ENCODE measurements at places on chromosomes 13 and 19.

GRCh38 chr19:4581666-4582553 lies 22.4 kb upstream of the SEMA6B start:
- DNase-seq: peak; percentile 72

DNA sequence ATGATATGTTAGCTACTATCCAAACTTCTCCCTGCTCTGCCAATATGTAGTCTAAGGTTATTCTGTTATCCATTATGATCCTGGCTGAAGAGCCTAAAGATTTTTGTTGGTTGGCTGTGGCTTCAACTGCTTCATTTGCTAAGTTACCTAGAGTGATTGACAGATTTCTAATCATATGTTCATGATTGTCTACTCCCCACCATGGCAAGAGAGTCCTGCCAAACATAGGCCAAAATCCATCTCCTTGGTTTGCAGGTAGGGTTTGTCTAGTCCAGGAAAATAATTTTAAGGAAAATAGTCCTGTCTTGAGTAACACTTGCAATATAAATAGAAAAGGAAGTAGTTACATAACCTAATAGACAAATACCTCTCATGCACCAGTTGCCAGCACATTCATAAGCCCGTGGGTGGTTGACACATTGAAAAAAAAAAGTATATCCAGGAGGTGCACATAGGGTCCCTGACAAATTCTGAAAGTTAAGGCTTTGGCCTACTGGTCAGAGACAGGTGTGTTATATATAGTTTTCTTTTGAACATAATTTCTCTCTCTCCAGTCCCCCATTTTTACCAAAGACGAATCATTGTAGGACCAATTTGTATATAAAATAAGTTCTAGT lies 5.4 kb upstream of the CBY2 start:
- DNase-seq: no peak

DNA sequence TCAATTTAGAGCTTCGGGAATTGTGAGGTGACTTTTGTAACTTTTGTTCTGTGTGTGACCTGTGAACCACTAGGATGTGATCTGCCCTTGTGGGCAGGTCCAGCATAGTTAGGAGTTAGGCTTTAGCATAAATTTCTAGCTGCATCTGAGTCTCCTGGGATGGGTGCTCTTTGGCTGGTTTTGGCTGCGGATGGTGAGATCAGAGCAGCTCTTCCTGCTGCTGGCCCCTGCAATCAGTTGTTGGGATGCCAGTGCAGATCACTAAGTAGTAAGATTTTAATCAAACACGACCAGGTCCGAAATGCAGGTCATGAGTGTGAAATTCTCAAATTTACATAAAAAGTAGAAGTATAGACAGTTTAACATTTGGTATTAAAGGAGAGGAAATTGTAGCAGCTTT lies 8.5 kb downstream of the CEBPG start:
- no peak for DNase-seq

GRCh38 chr13:67308004-67308772 lies 78.1 kb upstream of the PCDH9 start:
- no peak for DNase-seq

GRCh38 chr13:110398564-110399507 lies 91.8 kb downstream of the COL4A2 start:
- DNase-seq: no peak

DNA sequence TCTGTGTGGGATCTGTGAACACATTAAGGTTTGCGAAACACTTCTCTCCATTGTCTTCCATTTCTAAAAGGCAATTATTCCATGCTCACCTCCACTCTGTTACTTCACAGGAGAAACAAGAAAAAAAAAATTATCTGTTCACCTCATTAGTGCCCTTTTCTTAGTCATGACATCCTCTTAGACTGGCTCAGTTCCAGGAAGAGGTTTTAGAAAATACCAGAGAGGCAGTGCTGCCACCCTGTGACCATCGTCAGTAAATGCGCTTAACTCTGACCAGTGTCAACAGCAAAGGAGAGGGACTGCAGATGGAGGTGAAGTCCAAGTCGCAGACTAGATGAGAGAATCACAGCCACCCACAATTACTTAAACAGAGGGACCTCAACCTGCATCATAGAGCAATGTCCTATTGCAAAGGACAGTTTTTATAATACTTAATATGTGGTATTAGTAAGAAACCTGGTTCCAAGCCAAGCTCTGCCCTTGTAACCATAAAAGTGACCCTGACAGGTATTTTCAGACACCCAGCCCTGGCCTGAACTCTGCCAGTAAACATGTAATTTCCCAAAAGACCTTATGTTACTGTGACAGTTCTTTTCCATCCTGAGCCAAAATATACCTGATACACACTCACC lies 19.4 kb downstream of the CEACAM21 start:
- peak; percentile 82 for DNase-seq

DNA sequence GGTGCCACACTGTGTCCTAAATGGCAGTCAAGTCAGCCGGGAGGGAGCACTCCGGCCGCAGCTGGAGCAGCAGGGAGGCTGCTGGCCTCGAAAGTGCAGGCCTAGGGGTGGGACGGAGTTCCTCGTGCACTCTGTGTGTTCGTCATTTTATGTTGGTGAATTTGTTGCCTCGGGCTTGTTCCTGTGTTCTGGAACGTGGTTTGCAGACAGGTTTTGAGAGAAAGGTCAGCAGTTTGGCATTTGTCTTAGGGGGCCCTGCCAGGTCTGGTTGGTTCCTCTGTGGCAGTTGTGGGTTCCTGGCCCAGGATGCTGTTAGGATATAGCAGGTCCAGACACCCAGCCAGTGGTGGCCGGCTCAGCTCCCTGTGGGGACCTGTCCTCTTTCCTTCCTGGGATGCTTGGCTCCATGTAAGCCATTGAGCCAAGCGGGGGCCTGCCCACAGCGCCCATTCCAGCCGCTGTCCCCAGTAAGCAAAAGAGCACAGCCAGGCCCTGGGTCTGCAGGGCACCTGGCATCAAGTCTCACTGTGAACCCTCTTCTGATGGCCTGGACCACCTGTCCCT lies 30.0 kb downstream of the MPHOSPH8 start:
- no peak for DNase-seq

DNA sequence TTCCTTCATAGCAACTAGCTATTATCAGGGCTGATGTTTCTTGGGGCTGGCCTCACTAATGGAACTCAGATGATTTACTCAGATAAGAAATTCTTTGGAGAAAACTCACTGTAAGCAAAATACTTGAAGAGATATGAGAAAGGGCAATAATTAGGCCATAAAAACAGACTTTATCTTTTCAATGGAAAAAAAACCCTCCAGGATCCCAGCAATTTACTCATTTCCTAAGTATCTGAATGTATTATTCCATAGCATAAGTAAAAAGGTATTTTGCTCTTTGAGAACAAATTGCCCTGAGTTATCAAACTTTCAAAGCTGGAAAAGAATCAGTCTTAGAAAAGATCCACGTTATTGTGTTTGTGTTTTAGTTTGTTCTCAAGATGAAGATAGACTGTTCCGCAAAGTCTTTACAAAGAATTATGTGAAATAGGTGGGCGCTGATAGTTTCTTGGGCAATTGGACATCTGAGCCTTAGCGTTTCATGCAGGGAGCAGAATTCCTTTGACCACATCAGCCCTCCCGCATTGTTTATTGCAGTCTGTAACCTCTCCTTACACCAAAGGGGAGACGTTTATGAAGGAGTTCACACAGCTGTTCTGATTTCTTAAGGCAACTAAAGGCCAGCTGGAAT lies 29.1 kb upstream of the CSNK1A1L start:
- DNase-seq: no peak
